ENCODE measurements at places on chromosomes 1 and 21.
A peak's percentile ranks its signal among the peaks of the same experiment; 100 is the strongest.

GRCh38 chr1:178011864-178012503 is 42.1 kb upstream of the SEC16B start:
- DNase-seq: no peak

DNA sequence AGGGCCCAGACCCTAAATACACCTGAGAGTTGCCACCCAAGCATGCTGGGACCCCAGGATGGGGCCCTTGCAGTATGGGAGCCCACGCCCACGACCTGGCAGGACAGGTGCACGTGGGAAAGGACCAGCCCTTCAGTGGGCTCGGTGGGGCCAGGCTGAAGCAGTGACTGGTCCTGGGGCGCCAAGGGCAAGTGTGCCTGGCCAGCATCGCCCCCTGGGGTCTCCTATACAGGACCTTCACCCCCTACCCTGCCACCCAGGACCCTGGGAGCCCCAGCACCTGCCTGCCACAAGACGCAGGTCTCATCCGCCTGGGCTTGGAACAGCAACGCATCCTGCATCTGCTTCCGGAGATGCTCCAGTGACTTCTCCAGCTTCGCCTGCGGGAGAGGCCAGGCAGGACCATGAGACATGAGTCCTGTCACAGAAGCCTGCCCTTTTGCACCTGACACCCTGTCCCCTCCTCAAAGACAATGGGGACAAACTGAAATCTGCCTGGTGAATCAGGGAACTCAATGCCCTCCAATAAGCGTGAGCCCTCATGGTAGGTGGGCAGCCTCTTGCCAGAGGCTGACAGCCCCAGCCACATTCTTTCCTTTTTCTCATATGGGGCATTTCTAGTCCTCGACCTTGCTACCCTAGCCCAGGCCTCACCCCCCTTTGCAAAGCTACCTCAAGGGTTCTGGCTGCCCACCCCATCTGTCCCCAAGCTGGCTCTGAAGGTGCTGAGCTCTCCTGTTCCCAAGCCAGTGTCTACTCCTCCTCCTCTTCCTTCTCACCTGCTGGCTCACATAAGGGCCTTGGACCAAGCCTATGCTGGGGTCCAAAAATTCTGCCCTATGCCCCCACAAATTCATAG is 4.6 kb downstream of the TRIM11 start:
- DNase-seq: no peak

- DNase-seq: no peak
These were observed 20.0 kb upstream of the TSNAX start for GRCh38 chr1:231508497-231508896.

- no peak for DNase-seq
These were observed 876 bp downstream of the KCNJ15 start for GRCh38 chr21:38257667-38258066.

GRCh38 chr1:84122780-84123382 is 21.2 kb upstream of the PRKACB start:
- DNase-seq: no peak

DNA sequence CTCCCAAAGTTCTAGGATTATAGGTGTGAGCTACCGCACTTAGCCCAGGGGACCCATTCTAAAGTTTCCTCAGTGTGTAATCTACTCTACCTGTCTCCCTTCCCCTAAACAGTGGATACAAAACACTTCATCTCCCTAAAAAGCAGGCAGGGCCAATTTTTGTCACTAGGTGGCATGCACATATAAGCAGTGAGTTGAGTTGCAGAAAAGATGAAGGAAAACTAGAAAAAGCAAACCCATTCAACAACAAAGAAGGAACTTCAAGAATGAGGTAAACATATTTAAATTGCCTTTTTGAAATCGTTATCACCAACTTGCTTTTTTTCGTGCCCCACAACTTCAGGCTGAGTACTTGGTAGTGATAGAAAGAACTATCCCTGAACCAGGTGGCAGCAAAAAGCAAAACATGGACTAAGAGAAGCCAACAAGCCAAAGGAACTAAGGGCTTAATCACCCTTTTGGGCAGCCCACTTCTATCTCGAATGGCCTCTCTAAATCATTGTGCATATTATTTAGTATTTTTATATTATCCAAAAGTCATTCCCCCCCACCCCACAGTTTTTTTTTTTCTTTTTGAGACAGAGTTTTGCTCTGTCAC is 19.7 kb upstream of the ALDH9A1 start:
- DNase-seq: no peak

GRCh38 chr1:81967951-81968350 is 167.2 kb downstream of the ADGRL2 start:
- DNase-seq: no peak

DNA sequence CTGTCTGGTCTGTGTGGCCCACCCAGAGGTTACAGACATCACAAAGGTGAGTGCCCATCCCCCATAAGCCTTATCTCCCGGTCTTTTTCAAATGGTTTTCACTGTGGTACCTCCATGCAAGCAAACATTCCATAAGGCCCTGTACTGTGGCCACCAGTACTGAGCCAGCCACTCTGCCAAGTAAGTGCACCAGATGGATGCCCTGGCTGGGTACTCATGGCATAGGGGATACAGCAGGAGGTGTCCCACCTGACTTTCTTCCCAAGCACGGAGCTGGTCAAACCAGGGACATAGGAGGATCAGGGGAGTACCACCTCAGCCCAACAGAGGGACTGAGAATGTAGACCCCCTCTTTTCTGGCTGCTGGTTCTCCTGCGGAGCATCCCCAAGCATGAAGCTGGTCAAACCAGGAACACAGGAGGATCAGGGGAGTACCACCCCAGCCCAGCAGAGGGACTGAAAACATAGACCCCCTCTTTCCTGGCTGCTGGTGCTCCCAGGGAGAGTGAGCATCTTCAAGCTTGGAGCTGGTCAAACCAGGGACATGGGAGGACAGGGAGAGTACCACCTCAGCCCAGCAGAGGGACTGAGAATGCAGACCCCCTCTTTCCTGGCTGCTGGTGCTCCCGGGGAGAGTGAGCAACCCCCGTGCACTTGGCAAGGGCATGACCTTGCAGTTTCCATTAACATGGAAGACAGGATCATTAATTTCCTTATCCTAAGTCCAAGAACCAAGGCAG is 81.8 kb upstream of the KLHDC7A start:
- no peak for DNase-seq

- DNase-seq: no peak
These were observed 27.0 kb downstream of the RUNX3 start for GRCh38 chr1:24903011-24903461.

- DNase-seq: no peak
These were observed 205.2 kb downstream of the GRIK3 start for GRCh38 chr1:36829066-36829465.

- no peak for DNase-seq
These were observed 15.0 kb downstream of the HLX start for GRCh38 chr1:220894025-220894923.

- DNase-seq: no peak
These were observed 11.5 kb upstream of the SLC9A1 start for GRCh38 chr1:27166351-27166802.

GRCh38 chr1:16165073-16165364 is 9.2 kb upstream of the EPHA2 start:
- no peak for DNase-seq

DNA sequence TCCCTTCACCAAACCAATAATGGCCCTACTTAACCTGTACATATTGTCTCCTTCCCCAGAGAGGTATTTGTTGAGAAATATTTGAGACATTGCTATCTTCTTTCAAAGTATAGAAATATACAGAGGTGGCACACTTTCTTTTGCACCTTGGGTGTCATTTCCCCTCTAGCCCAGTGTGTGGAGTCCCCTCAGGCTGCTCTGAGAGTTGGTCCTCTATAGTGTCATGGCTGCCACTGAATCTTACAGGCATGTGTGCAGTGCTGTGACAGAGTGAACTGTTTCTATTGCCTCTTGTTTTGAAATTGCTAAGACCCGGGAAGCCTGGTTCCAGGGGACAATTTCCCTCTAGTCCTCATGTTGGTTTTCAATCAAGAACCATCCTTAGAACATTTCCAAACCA is 140.2 kb upstream of the KCNJ6 start:
- DNase-seq: no peak

- DNase-seq: peak; percentile 9
These were observed 17.5 kb downstream of the COL6A1 start for GRCh38 chr21:45998871-45999580.

DNA sequence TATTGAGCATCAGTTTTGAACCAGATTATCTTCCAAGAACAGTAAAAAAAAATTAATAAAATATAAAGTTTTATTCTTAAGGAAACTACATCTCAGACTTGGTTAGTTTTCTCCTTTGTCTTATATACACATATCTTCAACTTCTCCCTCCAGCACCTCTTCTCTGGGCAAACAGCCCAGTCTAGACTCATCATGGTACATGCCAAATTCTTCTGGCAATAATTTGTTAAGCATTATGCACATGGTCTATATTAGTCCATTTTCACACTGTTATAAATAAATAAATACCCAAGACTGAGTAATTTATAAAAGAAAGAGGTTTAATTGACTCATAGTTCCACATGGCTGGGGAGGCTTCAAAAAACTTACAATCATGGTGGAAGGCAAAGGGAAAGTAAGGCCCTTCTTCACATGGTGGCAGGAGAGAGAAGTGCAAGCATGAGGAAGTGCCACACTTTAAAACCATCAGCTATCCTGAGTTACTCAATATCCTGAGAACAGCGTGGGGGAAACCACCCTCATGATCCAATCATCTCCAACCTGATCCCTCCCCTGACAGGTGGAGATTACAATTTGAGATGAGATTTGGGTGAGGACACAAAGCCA is 108.7 kb upstream of the RNPC3 start:
- no peak for DNase-seq

DNA sequence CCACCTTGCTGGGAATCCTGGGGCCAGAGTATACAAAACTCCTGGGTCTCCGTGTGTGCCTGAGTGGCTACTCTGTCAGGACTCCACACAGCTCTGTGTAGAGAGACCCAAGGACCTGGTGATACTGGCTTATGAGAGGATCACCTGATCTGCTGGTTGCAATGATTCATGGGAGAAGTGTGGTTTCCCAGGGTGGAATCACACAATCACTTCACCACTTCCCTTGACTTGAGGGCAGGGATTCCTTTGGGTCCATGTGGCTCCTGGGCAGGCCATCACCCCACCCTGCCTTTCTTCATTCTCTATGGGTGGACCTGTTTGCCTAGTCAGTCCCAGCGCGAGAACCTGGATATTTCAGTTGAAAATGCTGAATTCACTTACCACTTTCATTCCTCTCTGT is 13.3 kb downstream of the PRSS38 start:
- DNase-seq: no peak

- no peak for DNase-seq
These were observed 37.6 kb downstream of the PARP1 start for GRCh38 chr1:226370144-226370923.

- no peak for DNase-seq
These were observed 32.1 kb downstream of the SERTAD4 start for GRCh38 chr1:210264496-210265380.

DNA sequence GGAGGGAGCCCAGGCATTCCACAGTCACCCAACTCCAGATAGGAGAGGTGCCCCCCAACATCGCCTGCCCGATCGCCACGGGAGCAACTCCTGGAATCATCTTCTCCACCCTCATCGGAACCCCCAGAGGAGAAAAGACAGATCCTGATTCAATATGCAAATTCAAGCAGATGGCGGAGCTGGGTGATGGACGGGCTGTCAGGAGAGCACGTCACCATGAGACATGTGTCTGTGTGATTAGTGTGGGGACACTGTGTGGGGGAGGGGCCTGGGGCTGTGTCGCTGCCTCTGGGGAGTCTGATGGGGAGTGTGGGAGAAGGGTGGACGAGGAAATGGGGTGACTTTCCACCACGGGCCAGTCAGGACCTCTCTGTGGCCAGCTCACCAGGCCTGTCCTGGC is 90.2 kb upstream of the CSF3R start:
- no peak for DNase-seq

GRCh38 chr21:45209046-45209445 is 78.6 kb downstream of the POFUT2 start:
- no peak for DNase-seq

DNA sequence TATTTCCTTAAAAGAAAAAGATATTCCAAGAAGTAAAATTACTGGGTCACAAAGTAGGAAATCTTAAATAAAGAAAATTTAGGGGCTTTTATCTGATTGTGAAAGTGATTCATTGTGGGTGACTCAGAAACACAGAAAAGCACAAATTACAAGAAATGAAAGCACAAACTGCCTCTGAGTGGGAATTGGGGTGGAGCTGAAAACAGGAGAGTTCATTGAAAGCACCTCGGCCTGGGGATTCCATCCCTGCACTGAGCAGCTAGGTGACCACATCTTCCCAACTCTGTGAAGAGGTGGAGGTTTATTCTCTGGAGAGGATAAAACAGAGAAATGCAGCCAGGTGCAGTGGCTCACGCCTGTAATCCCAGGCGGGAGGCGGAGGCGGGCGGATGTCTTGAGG is 7.4 kb downstream of the GJA4 start:
- DNase-seq: no peak

DNA sequence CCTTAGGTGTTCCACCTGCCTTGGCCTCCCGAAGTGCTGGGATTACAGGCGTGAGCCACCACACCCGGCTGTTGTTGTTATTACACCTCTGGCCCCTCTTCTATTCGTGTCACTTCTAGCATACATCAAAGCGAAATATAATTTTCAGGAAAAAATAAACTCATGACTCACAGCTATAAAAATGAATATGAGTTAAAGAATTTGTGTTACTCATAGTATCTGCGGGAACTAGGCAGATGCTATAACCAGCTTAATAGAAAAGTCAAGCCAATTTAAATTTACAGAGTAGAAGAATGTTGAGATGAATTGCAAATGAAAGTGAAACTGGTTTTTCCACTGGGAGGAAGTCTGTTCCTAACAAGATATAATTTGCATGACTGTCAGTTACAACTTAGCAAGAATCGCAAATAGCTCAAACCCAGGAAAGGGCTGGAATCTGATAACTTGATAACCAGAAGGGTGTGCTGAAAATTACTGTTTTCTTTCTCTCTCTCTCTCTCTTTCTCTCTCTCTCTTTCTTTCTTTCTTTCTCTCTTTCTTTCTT is 11.2 kb downstream of the OR2W3 start:
- DNase-seq: no peak

- DNase-seq: no peak
These were observed 17.4 kb downstream of the AK4 start for GRCh38 chr1:65165269-65165993.

GRCh38 chr1:2546515-2547209 is 9.5 kb upstream of the TNFRSF14 start:
- DNase-seq: peak; percentile 83

DNA sequence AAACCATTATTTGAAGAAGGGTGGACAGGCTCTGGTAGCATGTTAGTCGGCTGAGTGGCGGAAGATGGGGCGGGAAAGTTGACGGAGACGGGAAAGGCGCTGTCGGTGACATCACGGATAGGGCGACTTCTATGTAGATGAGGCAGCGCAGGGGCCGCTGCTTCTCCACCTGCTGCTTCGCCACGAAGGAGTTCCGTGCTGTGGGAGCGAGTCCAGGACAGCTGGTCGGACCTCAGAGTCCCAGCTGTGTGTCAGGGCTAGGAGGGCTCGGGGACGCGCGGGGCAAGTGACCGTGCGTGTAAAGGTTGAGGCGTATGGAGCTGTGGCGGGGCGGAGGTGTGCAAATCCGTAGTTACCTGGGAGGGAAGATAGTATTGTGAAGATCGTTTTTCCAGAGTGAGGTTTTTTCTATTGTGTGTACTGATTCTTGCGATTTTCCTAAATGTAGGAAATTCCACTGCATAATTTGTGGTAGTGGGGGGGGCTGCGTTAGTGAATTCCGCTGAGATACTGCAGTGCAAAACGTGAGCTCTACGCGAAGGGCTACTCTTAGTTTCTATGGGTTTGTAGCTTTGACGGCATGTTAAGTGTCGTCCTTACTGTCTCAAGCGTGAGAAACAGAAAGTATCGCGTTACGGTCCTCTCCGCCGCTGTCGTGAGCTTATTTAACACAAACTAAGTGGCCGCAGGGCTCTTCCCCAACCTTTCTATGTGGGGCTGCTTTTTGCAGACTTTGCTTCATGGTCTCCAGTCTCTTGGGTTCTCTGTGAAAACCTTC is 111.2 kb upstream of the NBPF11 start:
- DNase-seq: peak; percentile 16

GRCh38 chr1:23343221-23344110 is 618 bp downstream of the HNRNPR start:
- DNase-seq: no peak
